Hippocampal formation (tissue), 2 donors: ENCODE measurements at places on chromosomes 6 and 20.

- no peak for DNase-seq
These were observed 41.9 kb downstream of the TULP4 start for GRCh38 chr6:158353883-158354877.

- peak; percentile 43 for DNase-seq
These were observed 97.5 kb downstream of the CDH26 start for GRCh38 chr20:60055740-60056139.

GRCh38 chr6:26064619-26065257 is 22.5 kb upstream of the HFE start:
- DNase-seq: no peak

- no peak for DNase-seq
These were observed 151.2 kb upstream of the TMEM170B start for GRCh38 chr6:11386323-11386722.

DNA sequence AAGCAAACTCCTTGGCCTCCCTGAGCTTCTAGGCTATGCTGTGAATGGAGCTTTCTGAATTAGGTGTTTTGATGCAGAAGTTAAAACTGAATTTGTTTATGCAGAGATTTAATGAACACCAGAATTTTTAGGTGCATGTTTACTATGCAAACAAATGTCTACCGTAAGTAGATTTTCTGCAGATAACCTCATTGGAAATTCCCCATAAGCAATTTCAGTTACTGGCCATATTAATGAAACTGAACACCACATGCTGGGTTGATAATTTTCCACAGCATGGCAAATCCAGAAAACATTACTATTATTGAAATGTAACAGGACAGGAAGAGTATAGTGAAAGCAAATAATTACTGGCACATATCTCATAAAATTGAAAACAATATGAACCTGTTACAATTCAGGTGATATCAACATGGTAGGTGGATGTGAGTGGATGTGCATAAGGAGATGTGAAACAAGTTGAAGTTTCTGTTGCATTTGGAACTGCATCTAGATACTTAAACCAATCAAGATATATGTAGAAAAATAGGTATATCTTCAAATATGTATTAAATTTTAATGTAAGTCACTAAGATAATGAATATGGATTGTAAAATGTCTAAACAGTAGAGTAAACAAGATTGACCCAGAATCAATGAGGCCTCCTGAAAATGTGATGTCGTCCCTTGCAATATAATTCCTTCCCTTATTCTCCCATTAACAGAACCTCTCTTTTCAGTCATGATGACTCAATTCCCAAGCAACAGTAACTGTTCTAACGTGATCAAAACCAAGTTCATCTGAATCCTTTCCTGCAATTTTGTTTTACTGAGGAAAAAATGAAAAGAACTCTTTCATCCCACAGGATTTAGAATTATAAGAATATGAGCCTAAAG is 11.0 kb downstream of the PTCHD4 start:
- no peak for DNase-seq

DNA sequence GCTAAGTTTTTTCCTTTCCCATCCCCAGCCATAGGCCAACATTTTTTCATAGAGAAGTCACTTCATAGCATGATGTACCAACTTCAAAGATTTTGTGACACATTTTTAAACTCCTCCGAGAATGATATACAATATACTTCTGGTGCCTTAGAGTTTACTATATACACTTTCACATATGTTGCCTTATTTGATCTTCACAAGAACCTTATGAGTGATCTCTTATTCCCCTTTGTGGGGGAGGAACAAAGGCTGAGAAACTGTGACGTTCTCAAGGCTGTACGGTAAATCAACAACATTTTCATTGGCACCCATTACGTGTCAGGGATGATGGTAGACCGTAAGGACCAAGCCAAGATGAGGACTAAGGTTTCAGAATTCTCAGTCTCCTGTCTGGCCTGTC is 130.0 kb downstream of the RFPL4B start:
- no peak for DNase-seq

- no peak for DNase-seq
These were observed 20.3 kb downstream of the ZSCAN31 start for GRCh38 chr6:28315628-28316027.
